ENCODE measurements at places on chromosomes 2 and 18.
A peak's percentile ranks its signal among the peaks of the same experiment; 100 is the strongest.

GRCh38 chr2:71686781-71687180 lies 233.4 kb downstream of the DYSF start:
- DNase-seq, result no peak

DNA sequence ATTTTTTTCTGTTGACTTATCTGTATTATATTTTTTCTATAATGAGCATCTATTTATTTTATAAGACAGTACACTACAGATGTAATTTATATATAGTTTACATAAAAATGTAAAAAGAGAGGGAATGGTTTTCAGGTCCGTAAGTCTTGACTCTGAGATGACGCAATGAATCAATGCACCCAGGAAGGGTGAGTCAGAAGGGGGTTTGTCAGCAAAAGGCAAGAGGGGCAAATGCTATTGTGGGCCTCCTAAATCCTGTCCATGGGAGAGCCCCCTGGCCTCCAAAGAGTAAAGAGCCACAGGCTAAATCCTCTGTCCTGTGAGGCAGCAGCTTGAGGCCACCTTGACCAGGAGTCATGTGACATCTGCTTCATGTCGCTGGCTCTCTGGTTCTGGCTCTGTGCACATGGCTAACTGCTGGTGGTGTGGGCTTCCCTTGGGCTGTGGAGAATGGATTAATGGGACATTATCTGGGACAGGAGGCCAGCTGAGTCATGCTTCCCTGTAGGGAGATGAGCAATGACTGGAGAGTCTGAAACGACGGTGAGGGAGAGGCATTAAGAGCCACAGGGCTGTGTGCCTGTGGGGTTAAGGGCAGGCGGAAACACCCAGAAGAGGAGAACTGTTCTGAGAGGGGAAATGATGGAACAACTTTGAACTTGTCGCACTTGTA lies 22.8 kb upstream of the ASB18 start:
- no peak for DNase-seq

DNA sequence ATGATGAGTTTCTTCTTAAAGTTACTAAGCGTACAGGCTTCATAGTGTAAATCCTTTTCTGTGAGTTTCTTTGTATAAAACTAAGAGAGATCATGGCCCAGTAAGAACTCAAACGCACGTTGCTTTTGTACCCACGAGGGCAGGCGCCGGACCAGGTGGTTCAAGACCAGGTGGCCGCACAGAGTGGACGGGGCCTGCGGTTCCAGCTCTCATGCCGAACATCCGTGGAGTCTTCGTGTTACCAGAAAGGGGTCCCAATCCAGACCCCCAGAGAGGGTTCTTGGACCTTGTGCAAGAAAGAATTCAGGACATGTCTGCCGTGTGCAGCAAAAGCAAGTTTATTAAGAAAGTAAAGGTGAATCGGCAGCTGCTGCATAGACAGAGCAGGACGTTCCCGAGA lies 53.0 kb downstream of the KCNG2 start:
- no peak for DNase-seq

GRCh38 chr2:161067846-161068350 lies 92.3 kb upstream of the TANK start:
- DNase-seq, result no peak

DNA sequence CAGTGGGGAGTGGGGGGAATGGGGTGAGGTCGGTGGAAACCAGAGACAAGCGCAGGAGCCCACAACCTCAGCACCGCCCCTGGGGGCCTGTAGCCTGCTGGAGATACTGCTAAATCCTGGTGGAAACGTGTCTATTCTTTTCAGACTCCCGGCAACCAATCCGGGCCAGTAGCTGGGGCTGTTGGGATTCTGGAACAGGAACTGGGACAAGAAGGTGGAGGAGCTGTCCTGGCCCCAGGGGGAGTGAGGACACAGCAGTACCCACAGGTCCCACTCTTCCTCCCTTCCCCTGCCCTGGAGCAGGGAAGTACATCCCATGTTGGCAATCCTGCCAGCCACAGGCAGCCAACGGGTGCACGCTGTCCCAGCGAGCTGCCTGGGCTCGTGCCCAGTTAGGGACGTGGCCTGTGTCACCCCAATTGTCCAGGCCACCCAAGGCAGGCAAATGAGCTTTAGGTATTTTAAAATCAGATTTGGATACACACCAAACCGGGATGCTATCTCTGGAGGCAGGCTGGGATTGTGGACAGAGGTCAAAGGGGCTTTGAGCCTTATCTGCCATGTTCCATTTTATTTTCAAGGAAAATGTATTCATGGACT lies 51.8 kb downstream of the HS1BP3 start:
- no peak for DNase-seq

DNA sequence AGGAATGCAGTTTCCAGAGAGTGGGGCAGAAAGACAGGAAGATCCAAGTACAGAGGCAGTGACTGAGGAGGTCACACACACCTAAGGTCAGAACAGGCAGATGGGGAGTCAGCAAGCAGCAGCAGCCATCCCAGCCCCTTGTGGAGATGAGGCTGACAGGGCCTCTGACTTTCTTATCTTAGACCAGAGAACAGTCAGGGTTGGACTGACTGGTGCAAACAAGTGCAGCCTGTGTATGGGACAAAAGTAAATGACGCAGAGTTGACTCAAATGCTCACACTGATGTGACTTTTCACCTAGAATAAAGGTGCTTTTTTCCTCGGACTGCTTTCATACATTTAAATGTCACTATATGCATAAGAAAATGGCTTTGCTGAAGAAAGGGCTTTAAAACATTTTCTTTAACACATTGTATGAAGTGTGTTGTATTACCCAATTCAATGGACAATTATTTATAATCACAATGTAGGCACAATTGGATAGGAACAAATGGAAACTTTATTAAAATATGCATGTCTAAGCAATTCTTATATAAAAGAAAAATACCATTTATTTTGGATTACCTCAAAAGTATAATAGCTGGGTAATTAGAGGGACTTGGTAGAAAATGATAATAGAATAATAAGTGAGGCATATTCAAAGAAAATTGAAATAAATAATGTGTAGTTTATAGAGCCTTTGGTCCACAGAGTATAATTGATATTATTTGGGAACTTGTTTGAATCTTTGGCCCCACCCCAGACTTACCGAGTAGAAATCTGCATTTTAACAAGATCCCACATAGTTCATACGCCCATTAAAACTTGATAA lies 1321.5 kb upstream of the CELF4 start:
- DNase-seq, result peak; percentile 78

GRCh38 chr2:109374548-109375130 lies 239.1 kb downstream of the SEPTIN10 start:
- no peak for DNase-seq

DNA sequence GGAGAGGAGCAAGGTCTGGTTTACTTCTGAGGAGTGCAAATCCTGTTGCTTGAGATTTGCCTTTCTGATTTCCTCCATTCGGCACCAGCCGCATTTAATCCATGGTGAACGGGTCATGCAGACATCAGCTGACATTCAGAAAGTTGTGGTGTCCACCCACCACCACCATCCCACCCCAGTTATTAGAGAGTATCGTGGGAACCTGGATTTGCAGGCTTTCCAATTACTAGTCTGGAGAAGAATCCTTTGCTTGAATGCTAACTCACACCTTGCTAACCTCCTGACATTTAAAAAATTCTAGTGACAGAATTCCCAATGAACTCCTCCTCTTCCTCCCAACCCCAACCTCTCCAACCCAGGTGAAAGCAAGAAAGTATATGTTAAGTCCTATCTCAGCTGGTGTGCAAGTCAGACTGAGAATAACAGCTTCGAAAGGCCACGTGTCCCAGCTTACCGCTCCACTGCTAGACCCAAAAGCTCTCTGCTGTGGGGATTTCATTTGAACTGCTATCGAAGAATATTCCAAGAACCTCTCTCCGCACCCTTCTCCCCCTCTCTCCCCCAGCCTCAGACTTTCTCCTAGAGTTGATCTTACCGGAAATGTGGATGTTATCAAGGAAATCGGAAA lies 17.7 kb downstream of the BCL11A start:
- no peak for DNase-seq

- DNase-seq, result no peak
Measured at GRCh38 chr2:157056200-157056676, 201.3 kb upstream of the GALNT5 start.

GRCh38 chr2:122384768-122385333 lies 629.4 kb downstream of the TSN start:
- DNase-seq, result no peak

DNA sequence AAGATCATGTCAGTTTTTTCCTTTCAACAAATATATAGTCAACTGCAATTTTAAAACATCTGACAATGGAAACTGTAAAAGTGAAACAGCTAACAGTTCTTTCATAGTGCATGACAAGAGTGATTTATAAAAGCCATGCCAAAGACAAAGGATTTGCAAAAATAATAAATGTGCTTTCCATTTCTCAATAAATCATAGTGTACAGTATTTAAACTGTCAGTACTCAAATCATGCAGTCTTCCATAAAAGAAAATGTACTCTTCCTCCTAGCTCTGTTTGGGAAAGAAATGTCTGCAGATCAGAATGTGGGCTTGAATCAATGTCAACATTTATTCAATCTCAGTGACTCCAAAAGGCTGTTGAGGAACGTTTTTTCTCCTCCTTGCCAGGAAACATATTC lies 131.7 kb upstream of the PDE1A start:
- no peak for DNase-seq

GRCh38 chr2:200765139-200765951 lies 46.4 kb upstream of the BZW1 start:
- DNase-seq, result no peak

DNA sequence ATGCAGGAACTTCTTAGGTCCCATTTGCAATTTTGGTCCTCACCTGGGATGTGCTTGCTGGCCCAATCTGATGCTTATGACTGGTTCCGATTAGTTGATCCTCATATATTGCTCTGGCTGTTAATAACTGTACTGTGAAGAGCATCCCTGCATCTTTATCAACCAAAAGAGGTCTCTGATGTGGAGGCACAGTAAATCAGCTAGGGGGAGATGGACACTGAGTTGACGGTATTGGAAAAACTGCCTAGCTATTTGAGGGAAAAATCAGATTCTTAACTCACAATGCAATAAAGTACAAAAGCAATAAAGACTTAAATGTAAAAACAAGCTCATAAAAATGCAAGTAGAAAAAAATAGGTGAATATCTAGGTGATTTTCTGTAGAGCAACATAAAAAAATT lies 188.0 kb upstream of the TCF4 start:
- no peak for DNase-seq

GRCh38 chr2:120661551-120661950 lies 74.1 kb upstream of the GLI2 start:
- DNase-seq, result no peak

DNA sequence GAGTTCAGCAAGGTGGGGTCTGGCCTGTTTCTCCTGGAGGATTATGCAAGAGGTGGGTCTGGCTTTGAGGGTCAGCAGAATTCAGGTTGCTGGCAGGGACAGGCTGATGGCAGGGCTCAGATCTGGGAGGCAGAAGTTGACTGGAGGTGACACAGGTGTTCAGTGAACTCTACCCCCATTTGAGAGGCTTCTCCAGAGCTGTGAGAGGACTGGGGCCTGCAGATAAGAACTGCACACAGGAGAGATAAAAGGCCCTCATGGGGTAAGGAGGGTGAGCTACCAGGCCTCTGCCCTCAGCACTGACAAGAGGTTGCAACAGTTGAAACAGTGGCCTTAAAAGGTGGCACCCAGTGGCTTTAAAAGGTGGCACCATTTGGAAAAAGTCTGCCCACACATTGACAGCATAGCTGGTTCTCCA lies 13.1 kb downstream of the MOCOS start:
- DNase-seq, result no peak

GRCh38 chr2:132783883-132784282 lies 113.9 kb upstream of the LYPD1 start:
- no peak for DNase-seq

DNA sequence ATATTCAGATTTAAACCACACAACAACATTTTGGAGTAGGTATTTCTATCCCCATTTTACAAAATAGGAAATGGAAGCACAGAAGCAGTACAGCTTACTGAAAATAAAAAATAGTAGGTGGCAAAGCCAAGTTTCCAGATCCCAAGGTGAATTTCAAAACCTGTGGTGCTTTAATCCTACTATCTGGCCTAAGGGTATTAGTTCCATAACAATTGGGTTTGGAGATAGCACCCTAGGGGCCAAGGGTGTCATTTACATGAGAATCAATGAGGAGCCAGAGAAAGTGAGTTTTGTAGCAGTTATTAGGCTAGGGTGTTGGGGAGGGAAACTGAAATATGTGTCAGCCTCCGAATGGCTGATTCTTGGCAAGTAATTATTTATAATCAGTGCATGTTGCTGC lies 24.9 kb downstream of the OSBPL6 start:
- DNase-seq, result peak; percentile 82

- DNase-seq, result no peak
Measured at GRCh38 chr18:3631887-3632286, 181.9 kb downstream of the TGIF1 start.

- no peak for DNase-seq
Measured at GRCh38 chr18:79940126-79940813, 11.2 kb downstream of the SLC66A2 start.

Measured in HAP-1 (cell line).